SIG-M5 (cell line): ENCODE measurements at places on chromosomes 11 and 22.

GRCh38 chr11:64164392-64165312 is 1.3 kb downstream of the MACROD1 start:
- DNase-seq: no peak

GRCh38 chr11:94934362-94934761 is 39.0 kb downstream of the CWC15 start:
- no peak for DNase-seq

GRCh38 chr22:26563022-26563421 is 26.9 kb downstream of the TPST2 start:
- DNase-seq: no peak

DNA sequence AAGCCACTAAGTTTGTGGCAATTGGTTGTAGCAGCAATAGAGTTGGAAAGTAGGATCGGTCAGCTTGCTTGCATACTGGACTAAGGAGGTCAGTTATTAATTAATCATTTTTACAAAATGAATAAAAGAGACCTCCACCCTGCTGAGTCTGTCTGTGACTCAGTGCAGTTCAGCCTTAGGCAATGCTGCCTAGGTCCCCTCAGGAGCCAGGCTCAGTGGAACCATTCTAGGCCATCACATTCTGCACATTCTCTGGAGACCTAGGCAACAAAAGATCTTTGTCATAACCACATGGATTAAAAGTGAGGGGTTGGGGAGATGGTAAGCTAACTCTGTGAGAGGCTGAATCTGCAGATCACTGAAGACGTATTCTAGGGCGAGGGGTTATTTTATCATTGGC is 178.7 kb upstream of the CADM1 start:
- no peak for DNase-seq

GRCh38 chr11:103652013-103652412 is 384.4 kb upstream of the DDI1 start:
- no peak for DNase-seq

DNA sequence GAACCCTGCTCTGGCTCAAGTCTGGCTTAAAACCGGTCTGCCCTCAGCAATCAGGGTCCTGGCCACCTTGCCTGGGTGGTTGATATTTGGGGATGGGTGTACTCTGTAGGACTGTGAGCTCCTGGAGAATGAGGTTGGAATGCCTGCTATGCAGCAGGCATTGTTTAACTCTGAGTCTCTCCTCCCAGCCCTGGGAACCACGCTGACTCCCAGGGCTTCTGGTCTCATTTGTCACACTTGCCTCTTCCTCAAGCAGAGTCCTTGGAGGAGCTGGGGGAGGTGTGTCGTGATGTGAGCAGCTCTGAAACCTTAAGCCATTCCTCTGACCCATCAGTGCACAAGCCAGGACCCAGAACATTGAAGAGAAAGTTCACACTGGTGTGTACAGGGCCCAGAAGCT is 340.1 kb downstream of the MN1 start:
- no peak for DNase-seq

- DNase-seq: no peak
These were observed 52.3 kb downstream of the SLC36A4 start for GRCh38 chr11:93145390-93145915.
